CD8-positive, alpha-beta memory T cell (primary cell): ENCODE measurements at places on chromosomes 6 and 20.

DNA sequence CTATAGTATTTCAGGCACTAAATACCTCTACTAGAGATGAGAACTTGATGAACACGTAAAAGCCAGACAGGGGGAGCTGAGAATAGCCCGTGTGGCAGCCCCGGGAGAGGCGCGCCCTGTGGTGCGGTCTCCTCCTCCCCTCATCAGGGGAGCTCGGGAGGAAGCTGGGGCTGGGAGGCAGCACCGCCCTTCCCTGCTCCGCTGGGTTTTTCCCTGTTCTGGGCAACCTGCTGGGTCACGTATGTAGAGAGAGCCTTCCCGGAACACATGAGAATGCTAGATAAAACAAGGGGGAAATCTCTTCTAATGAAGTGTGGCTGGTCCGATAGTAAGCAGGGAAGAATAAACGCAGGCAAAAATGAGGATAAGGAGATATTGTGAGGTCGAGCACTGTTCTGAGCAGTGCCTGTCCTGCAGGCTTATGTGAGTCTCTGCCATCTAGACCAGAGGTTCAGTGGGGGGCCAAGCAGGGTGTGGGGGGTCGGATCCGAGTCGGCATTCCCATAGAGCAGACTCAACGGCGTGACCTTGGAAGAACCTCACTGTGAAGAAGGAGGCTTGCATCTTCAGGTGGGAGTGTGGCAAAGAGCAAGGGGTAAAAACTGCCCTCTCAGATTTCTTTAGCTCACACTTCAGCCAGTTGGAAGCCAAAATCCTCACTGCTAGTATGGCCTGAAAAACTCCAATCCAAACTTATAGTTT lies 13.4 kb upstream of the RPS6KA2 start:
- DNase-seq: no peak

DNA sequence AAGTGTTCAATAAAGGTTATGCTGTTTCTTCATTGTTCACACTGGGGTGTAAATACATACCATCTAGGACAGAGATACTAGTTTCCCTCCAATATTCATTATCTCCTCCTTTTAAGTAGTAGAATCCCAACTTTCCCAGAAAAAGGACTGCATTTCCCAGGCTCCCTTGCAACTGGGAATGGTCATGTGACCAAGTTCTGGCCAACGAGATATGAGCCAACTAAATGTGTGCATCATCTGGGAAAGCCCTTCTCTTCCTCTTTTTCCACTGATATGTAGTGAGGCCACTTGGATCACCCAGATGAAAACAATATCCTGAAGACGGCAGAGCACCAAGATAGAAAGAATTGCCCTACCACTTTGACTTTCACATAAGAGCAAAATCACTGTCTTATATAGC lies 97.9 kb upstream of the PTPRT start:
- DNase-seq: no peak

- no peak for DNase-seq
Observed at GRCh38 chr20:45626540-45626939, 3.0 kb upstream of the WFDC10A start.

DNA sequence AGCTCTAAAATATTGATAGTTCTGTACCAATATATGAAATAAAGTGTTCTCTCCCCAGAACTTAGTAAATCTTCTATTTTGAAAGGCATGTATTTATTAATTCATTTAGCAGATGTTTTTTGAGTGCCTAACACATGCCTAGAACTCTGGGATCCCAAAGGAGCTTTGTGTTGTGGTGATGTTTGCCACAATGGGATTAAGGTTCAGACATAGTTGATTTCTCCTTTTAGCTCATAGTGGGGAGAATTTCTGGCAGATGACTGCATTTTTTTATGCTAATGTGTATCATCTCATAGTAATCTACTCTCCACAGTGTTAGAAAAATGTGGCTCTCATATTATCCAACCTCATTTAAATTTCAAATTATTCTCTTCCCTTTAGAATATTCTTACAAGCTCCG lies 21.7 kb downstream of the MYB start:
- no peak for DNase-seq

- DNase-seq: no peak
Observed at GRCh38 chr20:1918491-1919165, 23.4 kb downstream of the SIRPA start.
